Spinal cord (tissue), 10 donors: ENCODE measurements at places on chromosomes 12 and 14. TPM values are rescaled to one million over a fixed set of nuclear protein-coding genes. Genes with fewer than 3 reads are reported as not detected.

The C12orf43 gene
- total RNA-seq, result 15.6 TPM

The AMN gene
- 0.20 TPM for total RNA-seq

The STK38L gene
- total RNA-seq, result 46.0 TPM

The LRP1-AS gene
- not detected for total RNA-seq

The PROX2 gene
- 0.06 TPM for total RNA-seq

The GRIP1 gene
- 32.2 TPM for total RNA-seq

The ST8SIA1 gene
- 16.4 TPM for total RNA-seq

The KRT75 gene
- total RNA-seq, result not detected

The GALNT9 gene
- total RNA-seq, result 9.5 TPM

The SIX1 gene
- 24.1 TPM for total RNA-seq

DNA sequence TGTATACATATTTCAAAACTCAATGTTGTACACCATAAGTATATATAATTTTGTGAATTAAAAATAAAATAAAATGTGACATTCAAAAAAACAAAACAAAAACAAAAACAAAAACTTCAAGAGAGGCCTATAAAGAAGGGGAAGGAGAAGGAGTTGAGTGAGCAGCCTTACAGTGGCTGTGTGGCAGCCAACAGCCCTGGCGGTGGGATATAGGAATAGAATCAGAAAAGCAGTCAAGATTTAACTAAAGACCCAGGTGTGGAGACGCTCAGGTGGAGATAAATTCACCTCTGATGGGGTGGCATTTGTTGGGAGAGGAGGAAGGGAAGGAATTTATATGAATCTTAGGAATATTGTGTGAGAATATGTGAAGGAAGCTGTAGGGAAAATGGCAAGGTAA, 41.8 kb upstream of the E2F7 start:
- no peaks in the 10 kb centered on the region for H3K36me3 ChIP-seq
- H3K27ac ChIP-seq, result no peak overlapping the region
- no peaks in the 10 kb centered on the region for H3K27me3 ChIP-seq
- H3K4me1 ChIP-seq, result no peaks in the 10 kb centered on the region

DNA sequence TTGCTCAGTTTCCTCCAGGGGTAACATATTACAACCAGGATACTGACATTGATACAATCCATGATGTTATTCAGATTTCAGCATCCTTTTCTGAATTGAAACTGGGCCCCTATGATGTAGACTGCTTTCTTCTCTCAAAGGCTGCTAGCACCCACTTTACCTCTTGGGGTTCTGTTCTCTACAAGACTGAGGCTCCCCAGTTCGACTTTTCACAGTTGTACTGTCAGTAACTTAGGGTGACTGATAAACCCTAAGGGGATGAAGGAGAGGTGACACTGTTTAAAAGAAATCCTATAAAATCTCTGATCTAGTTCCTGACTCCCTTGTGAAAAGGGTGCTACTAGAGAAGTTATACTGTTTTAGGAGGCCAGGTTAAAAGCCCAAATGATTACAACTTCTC, 818 bp downstream of the VPS33A start:
- H3K36me3 ChIP-seq, result peaks cover 20% of the 10 kb centered on the region
- peaks cover 3% of the 10 kb centered on the region for H3K4me1 ChIP-seq
- no peak for DNase-seq
- H3K4me3 ChIP-seq, result peak overlapping the region; percentile 88
- peak overlapping the region; percentile 72 for H3K27ac ChIP-seq

- DNase-seq, result no peak
- no peaks in the 10 kb centered on the region for H3K27me3 ChIP-seq
- no peak overlapping the region for H3K4me3 ChIP-seq
Observed at GRCh38 chr12:93007544-93007943, 78.4 kb upstream of the EEA1 start.

- H3K4me3 ChIP-seq, result no peak overlapping the region
- no peaks in the 10 kb centered on the region for H3K36me3 ChIP-seq
- H3K27me3 ChIP-seq, result no peaks in the 10 kb centered on the region
Observed at GRCh38 chr12:67377021-67377420, 107.9 kb downstream of the CAND1 start.

DNA sequence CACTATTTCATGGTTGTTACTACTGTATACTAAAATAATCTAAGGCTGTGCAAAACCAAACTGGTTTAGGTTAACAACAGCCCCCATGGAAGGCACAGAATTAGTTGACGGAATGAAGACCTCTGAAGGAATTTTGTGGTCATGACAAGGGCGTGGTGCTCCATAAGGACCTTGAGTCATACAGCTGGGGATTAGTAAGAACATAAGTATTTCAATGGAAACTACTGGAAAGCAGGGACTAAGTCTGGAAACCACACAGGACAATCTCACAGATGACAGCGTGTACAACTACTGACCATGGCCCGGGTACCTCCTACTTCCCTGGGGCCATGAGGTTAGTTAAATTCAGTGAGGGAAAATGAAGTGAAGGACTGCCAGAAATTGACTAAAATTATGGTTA, 98.5 kb upstream of the PLEKHA5 start:
- H3K36me3 ChIP-seq, result no peaks in the 10 kb centered on the region
- DNase-seq, result no peak
- no peaks in the 10 kb centered on the region for H3K27me3 ChIP-seq
- H3K4me1 ChIP-seq, result no peaks in the 10 kb centered on the region

GRCh38 chr12:88889326-88890110, 309.2 kb upstream of the KITLG start:
- H3K4me3 ChIP-seq, result no peak overlapping the region
- H3K36me3 ChIP-seq, result no peaks in the 10 kb centered on the region
- H3K27me3 ChIP-seq, result no peaks in the 10 kb centered on the region
- H3K4me1 ChIP-seq, result no peaks in the 10 kb centered on the region

DNA sequence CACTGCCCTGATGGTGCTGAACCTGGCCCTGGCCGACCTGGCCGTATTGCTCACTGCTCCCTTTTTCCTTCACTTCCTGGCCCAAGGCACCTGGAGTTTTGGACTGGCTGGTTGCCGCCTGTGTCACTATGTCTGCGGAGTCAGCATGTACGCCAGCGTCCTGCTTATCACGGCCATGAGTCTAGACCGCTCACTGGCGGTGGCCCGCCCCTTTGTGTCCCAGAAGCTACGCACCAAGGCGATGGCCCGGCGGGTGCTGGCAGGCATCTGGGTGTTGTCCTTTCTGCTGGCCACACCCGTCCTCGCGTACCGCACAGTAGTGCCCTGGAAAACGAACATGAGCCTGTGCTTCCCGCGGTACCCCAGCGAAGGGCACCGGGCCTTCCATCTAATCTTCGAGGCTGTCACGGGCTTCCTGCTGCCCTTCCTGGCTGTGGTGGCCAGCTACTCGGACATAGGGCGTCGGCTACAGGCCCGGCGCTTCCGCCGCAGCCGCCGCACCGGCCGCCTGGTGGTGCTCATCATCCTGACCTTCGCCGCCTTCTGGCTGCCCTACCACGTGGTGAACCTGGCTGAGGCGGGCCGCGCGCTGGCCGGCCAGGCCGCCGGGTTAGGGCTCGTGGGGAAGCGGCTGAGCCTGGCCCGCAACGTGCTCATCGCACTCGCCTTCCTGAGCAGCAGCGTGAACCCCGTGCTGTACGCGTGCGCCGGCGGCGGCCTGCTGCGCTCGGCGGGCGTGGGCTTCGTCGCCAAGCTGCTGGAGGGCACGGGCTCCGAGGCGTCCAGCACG, 4.7 kb downstream of the LTB4R start:
- H3K27ac ChIP-seq, result no peak overlapping the region
- H3K4me1 ChIP-seq, result peaks cover 26% of the 10 kb centered on the region

DNA sequence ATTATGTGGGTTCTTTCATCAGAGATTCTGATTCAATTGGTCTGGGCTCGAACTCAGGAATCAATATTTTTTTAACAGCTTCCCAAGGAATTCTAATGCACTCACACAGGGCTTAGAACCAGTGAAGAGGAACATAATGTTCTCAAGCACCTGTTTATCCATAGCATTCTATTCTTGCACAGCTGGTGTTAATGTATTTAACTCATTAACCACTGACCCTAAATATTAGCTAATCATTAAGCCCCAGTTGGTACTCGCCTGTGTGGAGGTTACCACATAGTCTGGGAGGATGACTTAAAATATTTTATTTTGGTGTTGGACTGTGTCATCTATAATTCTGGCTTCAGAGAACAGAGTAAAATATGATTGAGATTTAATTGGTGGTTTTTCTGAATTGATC, 45.3 kb downstream of the LRP6 start:
- DNase-seq, result no peak
- no peak overlapping the region for H3K27ac ChIP-seq
- H3K27me3 ChIP-seq, result no peaks in the 10 kb centered on the region
- H3K4me1 ChIP-seq, result no peaks in the 10 kb centered on the region

DNA sequence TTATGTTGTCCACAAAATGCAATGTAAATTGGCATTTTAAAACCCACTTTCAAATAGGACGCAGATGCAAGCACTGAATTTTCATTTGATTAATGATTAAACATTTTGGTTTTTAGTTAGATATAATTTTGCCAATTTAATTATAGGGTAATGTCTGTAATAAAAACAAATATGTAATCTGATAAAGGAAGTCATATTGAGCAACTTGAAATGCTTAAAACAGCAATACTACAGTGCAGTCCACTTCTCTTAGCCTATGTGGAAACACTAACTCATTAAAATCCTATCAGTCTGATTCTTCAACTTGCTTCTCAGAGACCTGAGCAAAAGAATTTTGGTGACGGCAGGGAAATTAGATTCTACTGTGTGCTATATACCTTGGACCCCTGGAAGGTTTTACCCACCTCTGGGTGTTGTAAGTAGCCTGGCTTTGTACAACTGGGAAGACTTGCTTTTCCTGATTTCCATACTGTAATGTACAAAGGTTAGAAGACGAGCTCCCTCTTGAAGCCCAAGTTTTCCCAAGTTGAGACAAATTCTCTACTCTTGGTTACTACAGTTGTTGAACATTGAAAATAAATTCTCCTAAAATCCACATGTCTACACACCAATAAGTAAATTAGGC, 4.1 kb downstream of the TRHDE start:
- DNase-seq, result no peak
- peaks cover 19% of the 10 kb centered on the region for H3K27me3 ChIP-seq
- no peaks in the 10 kb centered on the region for H3K36me3 ChIP-seq
- peaks cover 23% of the 10 kb centered on the region for H3K4me1 ChIP-seq
- H3K27ac ChIP-seq, result no peak overlapping the region
- H3K4me3 ChIP-seq, result no peak overlapping the region

GRCh38 chr14:31835049-31835448, 242.1 kb upstream of the ARHGAP5 start:
- H3K27ac ChIP-seq, result no peak overlapping the region
- DNase-seq, result no peak
- no peak overlapping the region for H3K4me3 ChIP-seq
- no peaks in the 10 kb centered on the region for H3K4me1 ChIP-seq
- no peaks in the 10 kb centered on the region for H3K27me3 ChIP-seq

DNA sequence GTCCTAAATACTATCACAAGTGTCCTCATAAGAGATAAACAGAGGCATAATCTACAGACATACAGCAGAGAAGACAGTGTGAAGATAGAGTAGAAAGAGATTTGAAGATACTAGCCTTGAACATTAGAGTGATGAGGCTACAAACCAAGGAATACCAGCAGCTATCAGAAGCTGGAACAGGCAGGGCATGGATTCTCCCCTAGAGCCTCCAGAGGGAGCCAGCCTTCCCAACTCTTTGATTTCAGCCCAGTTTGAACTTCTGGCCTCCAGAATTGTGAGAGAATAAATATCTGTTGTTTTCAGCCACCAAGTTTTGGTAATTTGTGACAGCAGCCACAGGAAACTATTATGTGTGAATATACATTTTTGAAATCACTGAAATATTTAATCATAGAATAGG, 47.2 kb downstream of the CCDC91 start:
- no peaks in the 10 kb centered on the region for H3K4me1 ChIP-seq
- no peak overlapping the region for H3K27ac ChIP-seq
- no peaks in the 10 kb centered on the region for H3K27me3 ChIP-seq
- no peak overlapping the region for H3K4me3 ChIP-seq
- no peaks in the 10 kb centered on the region for H3K36me3 ChIP-seq
- DNase-seq, result no peak

DNA sequence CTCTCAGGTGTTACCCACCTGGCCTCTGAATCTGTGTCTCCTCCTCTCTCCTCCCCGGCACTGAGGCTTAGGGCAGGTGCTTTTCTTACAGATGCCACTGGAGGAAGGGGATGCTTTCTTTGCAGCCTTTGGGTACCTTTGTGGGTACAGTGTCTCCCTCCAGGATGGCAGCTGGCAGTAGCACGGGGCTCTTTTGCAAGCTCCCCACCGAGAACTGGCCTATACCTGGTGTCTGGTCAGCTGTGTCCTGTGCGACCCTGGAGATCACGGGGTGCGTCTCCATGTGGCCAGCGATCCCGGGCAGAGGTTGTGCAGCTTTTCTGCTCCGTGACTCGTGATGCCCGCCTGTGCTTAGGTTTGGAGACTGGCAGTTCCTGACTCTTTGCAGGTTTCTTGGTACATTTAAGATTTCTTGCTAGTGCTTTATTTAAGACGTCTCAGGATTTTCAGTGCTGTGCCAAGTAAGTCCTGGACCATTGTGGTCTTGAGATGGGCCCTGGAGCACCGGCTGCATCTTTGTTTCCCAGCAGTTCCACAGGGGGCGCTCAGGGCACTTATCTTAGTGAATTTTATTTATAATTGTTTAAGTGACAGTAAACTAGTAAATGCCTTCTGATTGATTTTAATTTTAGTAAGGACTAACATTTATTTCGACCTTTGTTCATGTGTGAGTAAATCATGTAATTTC, 68.9 kb downstream of the DDX51 start:
- H3K27me3 ChIP-seq, result no peaks in the 10 kb centered on the region
- no peak overlapping the region for H3K4me3 ChIP-seq

DNA sequence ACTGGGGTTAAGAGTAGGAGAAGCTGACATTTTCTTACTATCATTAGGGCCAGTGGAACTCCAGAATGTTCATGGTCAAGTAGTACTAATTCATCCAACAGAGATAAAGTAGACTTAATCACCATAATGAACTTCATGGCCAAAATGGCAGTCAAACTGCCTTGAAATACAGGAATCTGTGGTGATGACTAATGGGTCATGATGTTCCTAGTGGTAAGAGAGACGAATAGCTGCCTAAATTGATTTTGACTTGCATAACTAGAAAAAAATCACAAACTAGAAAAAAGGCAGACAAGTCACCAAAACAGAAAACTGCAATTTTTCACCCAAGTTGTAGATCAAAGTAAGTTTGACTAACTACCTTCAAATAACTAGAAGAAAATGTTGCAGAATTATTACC, 138.5 kb downstream of the MGAT4C start:
- no peak overlapping the region for H3K4me3 ChIP-seq
- no peaks in the 10 kb centered on the region for H3K4me1 ChIP-seq
- H3K27me3 ChIP-seq, result no peaks in the 10 kb centered on the region
- DNase-seq, result no peak

- no peaks in the 10 kb centered on the region for H3K4me1 ChIP-seq
- H3K27ac ChIP-seq, result no peak overlapping the region
- peaks cover 53% of the 10 kb centered on the region for H3K36me3 ChIP-seq
Observed at GRCh38 chr12:2933586-2933985, 25.6 kb upstream of the TEAD4 start.

DNA sequence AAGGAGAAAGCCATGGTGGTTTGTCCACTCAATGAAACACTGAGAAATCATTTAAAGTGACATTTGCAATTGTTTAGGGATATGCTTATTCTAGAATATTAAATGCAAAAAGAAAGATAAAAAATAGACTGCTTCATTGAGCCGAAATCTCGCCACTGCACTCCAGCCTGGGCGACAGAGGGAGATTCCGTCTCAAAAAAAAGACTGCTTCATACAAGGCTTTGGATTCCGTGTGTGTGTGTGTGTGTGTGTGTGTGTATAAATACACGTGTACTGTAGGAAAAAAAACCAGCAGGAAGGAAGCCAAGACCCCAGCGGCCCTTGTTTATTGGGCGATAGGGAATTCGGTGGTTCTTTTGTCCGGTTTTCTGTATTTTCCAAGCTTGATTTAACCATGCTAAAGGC, 3.2 kb upstream of the ZNF839 start:
- peak overlapping the region; percentile 77 for H3K4me3 ChIP-seq
- H3K4me1 ChIP-seq, result peaks cover 69% of the 10 kb centered on the region
- H3K27ac ChIP-seq, result peak overlapping the region; percentile 97
- peaks cover 3% of the 10 kb centered on the region for H3K36me3 ChIP-seq
- DNase-seq, result no peak
